ENCODE measurements at places on chromosomes 5 and 9.

GRCh38 chr9:133248726-133249295 lies 26.2 kb downstream of the ABO start:
- DNase-seq: no peak

- no peak for DNase-seq
These were observed 36.2 kb downstream of the RNF130 start for GRCh38 chr5:180035206-180035931.

GRCh38 chr5:9698125-9698826 lies 68.1 kb upstream of the TAS2R1 start:
- DNase-seq: no peak

- DNase-seq: no peak
These were observed 11.1 kb downstream of the TGFBR1 start for GRCh38 chr9:99116003-99116411.

GRCh38 chr9:127388856-127389238 lies 8.1 kb upstream of the SLC2A8 start:
- no peak for DNase-seq

DNA sequence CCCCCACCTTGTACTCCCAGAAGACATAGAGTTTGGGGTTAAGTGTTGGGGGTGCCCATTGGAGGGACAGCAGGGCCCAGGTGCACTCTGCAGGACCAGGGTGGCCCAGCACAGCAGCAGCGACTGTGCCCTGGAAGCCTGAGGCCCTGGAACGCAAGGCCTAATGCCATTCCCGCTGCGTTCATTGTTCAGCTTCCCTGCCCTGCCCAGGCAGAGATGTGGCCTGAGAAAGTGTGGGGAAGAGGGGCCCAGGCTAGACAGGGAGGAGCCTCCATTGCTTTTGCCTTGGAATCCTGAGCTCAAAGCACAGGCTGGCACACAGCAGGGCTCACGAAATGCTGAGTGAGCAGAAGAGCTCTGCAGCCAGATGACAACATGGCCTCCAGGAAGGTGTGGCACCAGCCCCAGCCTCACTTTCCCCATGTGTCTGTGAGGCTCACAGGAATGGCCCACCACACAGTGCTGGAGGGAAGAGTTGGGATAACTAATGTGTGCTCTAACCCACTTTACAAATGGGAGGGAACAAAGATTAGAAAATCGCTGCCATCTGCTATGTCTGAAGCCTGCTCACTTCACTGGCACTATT lies 19.4 kb downstream of the S1PR3 start:
- no peak for DNase-seq

GRCh38 chr9:101455656-101456240 lies 20.2 kb upstream of the ALDOB start:
- no peak for DNase-seq

DNA sequence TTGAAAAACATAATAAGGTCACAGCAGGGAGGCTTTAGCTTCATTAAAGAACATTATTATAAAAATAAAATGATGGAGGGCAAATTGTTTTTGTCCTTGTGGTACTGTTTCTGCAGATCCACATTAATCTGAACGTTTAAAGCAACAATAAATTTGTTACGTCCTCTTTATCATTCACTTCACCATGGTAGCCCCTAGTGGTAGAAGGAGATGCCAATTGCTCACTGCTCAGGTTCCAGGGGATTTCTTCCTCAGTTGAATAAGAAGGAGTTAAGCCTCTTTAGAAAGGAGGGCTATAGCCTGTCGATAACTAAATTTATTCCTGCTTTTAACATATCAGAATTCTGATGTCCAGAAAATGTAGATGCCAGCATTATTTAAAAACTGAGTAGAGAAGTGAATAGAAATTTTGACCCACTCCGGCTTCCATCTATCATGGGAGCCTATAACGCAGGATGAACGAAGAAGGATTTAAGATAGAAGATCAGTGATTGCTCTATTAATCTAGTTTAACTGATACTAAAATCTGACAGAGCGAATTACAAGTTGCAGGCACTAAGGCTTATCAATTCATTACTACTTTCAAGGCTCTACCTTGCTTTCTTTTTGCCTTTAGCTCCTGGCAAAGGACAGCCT lies 692.3 kb downstream of the PTPRD start:
- no peak for DNase-seq

DNA sequence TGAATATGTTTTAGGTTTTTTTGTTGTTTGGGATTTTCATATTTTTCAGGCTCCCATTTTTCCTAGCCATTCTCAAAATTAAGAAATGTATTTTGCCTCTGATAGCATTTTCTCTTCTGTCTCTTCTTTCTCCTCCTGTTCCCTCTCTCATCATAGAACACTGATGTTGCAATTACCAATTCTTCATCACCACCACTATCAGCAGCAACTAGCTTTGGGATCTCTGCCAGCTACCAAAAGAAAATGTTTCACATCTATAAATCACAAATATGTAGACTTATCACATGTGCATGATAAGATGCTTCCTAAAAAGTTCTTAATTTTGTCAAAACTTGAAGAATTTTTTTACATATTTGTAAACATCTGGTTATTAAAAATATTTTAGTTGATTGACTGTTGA lies 887.1 kb downstream of the MAT2B start:
- no peak for DNase-seq

DNA sequence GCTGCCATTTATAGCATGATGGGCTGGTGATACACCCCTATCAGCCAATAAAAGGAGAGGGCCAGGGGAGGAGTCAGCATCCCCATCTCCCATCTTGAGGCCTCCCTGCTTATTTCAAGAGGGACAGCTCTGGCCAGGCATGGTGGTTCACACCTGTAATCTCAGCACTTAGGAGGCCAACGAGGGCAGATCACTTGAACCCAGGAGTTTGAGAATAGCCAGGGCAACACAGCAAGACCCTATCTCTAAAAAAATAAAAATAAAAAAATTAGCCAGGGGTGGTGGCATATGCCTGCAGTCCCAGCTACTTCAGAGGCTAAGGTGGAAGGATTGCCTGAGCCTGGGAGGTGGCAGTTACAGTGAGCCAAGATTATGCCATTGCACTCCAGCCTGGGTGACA lies 9.8 kb downstream of the REXO4 start:
- DNase-seq: no peak

DNA sequence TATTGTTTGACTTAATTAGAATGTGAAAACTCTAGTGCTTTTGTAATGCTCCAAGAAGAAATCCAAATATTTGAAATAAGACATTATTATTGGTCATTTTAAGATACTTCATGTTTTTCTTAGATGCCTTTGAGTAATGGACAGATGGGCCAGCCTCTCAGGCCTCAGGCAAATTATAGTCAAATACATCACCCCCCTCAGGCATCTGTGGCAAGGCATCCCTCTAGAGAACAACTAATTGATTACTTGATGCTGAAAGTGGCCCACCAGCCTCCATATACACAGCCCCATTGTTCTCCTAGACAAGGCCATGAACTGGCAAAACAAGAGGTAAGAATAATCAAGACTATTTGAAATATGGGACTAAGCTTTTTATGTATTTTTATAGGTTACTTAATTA lies 69.2 kb upstream of the SREK1 start:
- DNase-seq: no peak

DNA sequence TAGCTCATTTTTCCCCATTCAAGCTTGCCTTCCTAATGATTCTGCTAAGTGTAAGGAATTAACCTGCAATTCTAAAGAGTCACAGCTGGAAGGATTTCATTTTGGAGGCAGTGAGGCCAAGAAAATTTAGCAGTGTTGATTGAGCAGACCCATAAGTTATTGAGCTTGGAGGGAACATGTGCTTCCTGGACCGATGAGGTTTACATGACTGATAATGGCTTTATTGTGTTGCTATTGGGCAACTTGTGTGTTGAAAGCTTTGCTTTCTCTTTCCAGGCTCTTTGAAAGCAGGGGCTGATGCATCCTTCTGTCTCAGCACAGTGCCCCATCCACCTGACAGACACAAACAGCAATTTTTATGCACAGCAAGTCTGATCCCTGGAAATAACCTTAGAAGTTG lies 398.9 kb upstream of the PCSK5 start:
- DNase-seq: no peak

GRCh38 chr9:8365029-8365428 lies 565.5 kb upstream of the DMAC1 start:
- no peak for DNase-seq

- no peak for DNase-seq
These were observed 11.5 kb downstream of the DDX4 start for GRCh38 chr5:55749387-55749786.

- DNase-seq: no peak
These were observed 6.4 kb upstream of the STARD4 start for GRCh38 chr5:111518777-111519176.

GRCh38 chr5:10161778-10162177 lies 87.9 kb downstream of the ATPSCKMT start:
- no peak for DNase-seq

DNA sequence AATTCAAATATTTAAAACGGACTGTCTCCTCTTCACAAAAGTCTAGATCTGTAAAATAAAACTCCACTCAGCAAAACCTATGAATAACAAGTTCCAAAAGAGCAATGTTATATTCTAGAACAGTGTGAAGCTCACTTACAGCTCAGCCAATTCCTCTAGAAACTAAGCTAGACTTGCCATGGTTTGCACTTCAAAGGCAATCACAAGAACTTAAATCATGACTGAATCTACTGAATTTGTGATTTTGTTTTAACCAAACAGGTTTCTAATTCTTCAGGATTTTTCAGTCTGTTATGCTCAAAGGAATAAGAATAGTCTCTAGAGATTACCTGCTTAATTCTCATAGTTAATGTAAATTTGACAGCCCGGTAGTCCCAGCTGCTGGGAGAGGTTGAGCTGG lies 1.4 kb upstream of the PKD2L2 start:
- no peak for DNase-seq

DNA sequence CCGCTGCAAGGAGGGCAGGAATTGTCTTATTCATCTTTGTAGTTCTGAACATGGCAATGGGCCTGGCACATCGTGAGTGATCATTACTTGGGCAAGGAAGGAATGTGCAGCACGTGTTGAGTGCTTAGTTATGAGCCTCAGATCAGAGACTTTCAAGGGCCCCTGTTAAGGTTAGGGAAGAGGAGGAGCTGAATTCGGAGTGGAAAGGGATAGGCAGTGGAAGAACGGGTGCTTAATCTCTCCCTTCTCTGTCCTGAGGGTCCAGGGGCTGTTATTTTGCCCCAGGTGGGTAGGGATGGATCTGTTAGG lies 59.5 kb upstream of the RARS1 start:
- no peak for DNase-seq

- DNase-seq: peak; percentile 10
These were observed 71.5 kb downstream of the TRIM36 start for GRCh38 chr5:115098041-115098702.

DNA sequence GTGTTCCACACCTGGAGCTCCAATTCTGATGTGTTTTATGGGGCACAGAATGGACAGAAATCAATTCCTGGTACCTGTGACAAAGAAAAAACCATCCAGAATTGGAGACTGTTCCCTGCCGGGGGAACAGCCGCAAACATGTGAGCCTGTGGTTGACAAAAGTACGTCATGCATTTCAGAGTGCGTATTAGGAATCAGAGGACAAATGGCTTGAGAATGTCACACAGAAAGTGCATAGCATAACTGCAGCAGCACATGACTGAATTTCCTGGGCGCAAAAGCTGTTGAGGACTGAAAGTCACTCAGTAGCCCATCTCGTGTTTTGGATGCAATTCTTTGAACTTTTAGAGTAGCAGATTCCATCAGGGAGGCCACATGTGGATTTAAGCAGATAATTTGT lies 85.1 kb downstream of the TRIO start:
- DNase-seq: no peak

GRCh38 chr9:5896863-5897262 lies 6.2 kb downstream of the MLANA start:
- no peak for DNase-seq

- DNase-seq: no peak
These were observed 67.0 kb upstream of the MAST4 start for GRCh38 chr5:66529182-66529581.

- no peak for DNase-seq
These were observed 24.7 kb upstream of the TIFAB start for GRCh38 chr5:135476615-135477581.

GRCh38 chr5:36382890-36383289 lies 81.2 kb upstream of the RANBP3L start:
- no peak for DNase-seq

- peak; percentile 70 for DNase-seq
These were observed 12.8 kb upstream of the NDFIP1 start for GRCh38 chr5:142095651-142096330.

- no peak for DNase-seq
These were observed 164.0 kb downstream of the CCDC192 start for GRCh38 chr5:127867022-127867783.

DNA sequence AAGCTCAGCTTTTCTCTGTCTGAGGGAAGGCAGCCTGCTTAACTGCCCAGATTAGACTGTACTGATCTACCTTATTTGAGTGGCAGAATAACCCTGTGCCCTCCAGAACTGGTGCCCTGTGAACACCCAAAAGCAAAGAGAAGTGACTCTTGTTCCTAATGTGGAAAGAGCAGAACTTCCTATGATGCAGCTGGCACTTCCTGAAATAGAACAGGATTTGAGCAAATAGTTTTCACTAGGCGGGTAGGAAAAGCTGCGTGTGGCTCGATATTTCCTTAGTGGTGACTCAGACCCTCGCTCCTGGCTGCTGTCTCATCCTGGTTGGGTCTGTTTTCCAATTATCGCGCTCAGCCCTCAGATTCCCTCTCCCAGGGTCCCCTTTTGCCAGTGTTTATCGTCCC lies 89.9 kb downstream of the SH3TC2 start:
- DNase-seq: no peak

- no peak for DNase-seq
These were observed 125.0 kb downstream of the DTWD2 start for GRCh38 chr5:118863345-118863744.

DNA sequence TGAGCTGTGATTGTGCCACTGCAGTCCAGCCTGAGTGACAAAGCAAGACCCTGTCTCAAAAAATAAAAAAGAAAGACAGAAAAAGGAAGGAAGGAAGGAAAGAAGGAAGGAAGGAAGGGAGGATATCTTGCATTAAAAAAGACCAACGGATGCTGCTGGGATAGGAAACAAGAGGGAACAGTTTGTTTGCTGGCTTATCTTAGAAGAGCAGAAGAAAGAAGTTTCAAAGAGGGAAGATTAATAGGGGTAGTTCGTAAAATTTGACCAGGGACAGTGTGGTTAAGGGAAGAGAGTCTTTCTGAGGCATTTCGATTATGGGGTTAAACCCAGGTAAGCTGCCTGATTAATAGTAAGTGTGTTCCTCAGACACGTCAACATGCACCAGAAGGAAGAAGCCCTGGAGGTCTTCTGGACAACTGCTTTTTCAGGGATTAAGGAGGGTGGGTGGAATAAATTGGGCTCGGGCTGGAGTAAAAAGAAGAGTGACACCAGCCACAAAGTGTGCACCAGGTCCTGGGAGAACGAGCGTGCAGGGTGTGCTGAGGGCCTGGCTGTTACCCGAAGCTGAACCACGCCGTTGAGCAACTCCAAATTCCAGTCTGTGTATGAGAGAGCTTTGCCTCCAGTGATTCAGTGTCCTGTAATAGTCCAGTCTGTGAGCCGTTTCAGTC lies 24.8 kb downstream of the FYB1 start:
- no peak for DNase-seq

All from activated gamma-delta T cell treated with Interleukin-2 at 50 U/mL for 16 hours (primary cell).